ENCODE measurements at places on chromosomes 2 and 18.

GRCh38 chr2:128008074-128008672, 19.7 kb downstream of the SAP130 start:
- no peak for DNase-seq

DNA sequence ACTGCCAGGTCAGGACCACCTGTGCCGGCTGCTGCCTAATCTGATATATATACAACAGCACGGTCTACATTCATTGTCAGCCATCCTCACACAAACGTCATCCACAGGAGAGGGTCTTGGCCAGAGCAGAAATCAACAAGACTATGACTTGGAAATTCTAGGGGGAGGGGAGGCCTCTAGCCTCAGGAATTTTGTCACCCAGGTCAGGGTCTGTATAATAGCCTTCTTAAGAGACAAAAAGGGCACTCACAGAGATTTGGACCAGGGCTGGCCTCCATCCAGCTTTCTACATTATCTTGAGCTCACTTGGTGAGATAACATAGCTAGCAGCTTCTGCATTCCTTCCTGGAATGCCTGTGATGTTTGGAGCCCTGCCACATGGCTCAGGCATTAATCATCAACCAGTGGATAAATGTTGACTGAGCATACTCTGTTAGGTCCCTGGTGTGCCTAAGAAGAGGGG, 50.4 kb upstream of the CTIF start:
- no peak for DNase-seq

GRCh38 chr2:121128741-121129659, 156.0 kb downstream of the TFCP2L1 start:
- no peak for DNase-seq

GRCh38 chr2:178892751-178893625, 85.8 kb upstream of the TTN start:
- DNase-seq, result no peak

DNA sequence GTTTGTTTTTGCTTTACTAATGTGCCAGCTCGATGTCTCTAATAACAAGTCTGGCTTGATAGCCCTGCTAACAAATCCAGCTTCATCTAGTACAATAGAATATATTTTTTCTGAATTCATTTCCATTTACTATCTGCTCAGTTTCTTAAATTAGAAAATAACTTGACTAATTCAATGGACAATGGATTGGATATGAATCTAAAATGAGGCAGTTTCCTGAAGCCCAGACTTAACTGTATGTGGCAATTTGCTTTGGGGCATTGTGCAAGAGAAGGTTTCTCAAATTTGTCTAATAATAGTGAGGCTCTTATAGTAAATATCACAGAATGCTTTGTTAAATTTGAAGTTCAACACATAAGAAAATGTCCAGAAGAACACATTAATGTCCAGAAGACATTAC, 25.8 kb downstream of the CALCRL start:
- DNase-seq, result no peak

GRCh38 chr2:240711296-240711695, 19.6 kb downstream of the AQP12A start:
- no peak for DNase-seq

- DNase-seq, result no peak
Observed at GRCh38 chr18:32277549-32277948, 87.7 kb downstream of the MEP1B start.

GRCh38 chr2:74457549-74458131, 598 bp upstream of the WBP1 start:
- peak; percentile 72 for DNase-seq

All from T-helper 9 cell (primary cell).